ENCODE measurements at places on chromosomes 5 and 9. TPM values are rescaled to one million over a fixed set of nuclear protein-coding genes. Genes with fewer than 3 reads are reported as not detected.

GRCh38 chr9:91150998-91151717, 210.6 kb downstream of the AUH start:
- DNase-seq = peak; percentile 95

- no peak for DNase-seq
Observed at GRCh38 chr9:137126786-137127185, 12.2 kb upstream of the GRIN1 start.

DNA sequence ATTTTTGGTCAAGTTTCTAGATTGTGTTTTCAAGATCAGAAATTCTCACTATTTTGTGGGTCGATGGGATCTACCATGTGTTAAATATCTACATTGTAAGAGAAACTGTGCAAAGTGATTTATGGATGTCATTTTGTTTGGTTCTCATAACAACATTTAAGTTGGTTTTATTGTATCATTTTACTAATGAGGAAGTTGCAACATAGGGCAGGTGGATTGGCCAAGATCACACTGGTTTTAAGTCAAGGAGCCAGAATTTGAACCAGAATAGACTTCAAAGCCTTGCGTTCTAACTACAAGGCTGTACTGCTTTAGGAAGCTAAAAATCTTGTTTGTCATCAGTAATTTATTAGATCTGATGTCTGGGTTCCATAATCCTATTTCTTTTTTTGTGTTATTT, 23.4 kb downstream of the SH3TC2 start:
- no peak for DNase-seq

DNA sequence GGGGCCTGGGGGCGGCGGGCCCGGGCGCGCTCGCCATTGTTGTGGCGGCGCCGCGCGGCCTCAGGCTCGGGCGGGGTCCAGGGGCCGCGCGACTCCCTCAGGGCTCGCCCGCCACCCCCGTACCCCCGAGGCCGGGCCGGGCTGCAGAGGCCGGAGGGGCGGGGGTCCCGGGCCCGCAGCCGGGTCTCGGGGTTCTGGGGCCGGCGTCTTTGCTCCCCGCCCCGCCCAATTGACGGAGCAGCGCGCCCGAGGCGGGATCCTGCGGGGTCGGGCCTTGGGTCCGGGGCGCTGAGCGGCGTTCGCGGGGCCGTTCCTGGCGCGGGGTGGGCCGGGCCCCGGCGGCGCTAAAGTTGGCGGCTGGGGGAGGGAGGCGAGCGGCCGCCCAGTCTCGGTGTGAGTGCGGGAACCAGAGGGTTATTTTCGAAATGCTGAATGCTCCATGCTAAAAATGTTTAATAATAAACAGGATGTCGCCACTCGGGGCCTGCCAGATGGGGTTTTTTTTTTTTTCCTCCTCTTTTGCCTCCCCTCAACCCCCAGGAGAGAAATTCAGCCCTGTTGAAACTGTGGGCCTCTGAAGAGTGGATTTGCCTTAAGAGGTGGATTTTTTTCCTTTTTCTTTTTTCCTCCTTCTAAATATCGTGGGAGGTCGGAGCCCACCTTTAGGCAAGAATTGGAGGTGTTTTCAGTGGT, 724 bp downstream of the PRRC2B start:
- peak; percentile 25 for DNase-seq

DNA sequence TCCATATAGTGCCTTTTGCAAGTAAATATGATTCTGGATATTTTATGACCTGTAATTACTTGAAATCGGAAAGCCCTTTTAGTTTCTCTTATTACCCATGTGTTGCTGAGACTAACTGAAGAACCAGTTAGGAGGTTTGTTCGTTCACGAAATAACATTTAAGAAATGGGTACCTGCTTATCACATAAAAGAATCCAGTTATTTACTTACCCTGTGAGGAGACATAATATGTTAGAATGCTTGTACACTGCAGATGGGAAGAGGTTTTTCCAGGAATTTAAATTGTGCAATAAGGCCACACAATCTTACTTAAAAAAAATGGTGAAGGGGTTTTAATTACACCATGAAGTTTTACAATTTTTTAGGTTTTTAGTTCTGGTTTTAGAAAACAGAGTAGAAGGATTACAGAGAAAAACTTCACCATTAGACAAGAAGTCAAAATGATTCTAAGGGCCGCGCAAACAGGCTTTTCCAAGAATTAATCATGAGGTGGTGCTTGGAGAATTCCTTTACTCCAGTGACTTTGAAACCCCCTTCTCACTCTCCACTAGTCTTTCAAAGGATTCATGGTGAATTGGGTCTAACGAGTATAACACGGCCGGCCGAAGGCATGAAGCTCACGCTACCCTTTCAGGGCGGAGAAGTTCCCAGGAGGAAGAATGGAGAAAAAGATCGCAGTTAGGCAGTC, 1.1 kb upstream of the PTGER4 start:
- no peak for DNase-seq

- no peak for DNase-seq
Observed at GRCh38 chr5:67059744-67060490, 136.7 kb downstream of the CD180 start.

DNA sequence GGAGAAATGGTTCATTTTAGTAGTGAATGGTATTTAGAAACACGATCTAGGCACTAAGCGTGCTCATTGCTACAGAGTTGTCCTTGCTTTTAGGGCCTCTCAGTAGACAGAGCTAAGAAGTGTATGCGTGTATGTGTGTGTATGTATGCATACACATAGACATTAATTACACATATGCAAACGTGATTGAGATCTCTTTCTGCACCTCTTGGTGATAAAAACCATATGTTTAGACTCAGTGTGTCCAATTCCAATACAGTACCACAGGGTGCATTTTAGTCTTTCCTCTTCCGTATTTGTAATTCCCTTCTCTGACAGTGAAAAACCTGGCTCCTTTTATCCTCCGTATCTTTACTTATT, 13.1 kb downstream of the TRIO start:
- no peak for DNase-seq

DNA sequence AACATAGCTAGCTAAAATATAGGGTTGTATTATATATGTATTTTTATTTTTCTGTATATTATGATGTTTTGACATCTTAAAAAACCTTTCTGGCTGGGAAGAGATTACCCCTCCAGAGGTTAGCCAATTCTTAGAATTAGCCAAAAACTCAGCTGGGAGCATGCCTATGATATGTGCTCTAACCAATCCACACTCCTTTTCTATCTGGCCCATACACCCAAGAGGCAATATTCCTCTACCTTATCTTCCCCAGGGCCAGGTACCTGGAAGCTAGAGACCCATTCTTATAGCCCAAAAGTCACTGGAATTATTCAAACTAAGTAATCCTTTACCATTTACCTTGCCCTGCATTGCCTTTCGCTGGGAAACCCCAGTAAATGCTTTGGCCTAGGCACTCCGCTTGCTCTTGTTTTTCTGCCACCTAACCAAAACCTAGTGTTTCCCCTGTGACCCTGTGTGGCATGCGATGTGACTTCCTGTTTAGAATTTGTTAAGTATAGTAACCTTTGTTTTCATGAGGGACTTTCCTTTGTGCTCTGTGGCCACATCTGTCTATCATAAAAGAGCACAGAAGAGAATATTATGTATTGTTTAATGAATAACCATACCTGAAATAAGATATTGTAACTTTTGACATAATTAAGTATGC, 37.4 kb downstream of the CSNK1G3 start:
- no peak for DNase-seq

- DNase-seq = no peak
Observed at GRCh38 chr5:122202952-122203351, 73.6 kb downstream of the ZNF474 start.

DNA sequence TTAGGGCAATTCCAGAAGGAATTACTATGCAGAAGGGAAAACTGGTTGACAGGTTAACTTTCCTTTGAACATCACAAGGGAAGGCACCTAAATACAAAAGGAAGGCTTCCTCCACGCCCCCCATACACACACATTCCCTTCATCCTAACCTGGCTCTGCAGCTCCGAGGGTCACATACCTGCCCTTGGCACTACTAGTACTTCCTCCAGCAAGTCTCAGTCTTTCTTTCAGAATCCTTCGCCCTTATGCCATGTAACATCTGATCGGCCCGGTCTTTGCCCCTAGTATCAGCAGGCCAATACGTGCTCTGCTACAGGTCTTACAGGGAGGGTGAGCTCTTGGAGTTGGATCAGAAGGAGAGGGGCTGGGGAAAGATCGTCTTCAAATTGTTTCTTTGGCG, 1.6 kb upstream of the MARCHF6 start:
- DNase-seq = no peak

GRCh38 chr5:60977956-60978737, 33.1 kb downstream of the NDUFAF2 start:
- DNase-seq = no peak

- peak; percentile 89 for DNase-seq
Observed at GRCh38 chr9:129509533-129509928, 111.4 kb downstream of the C9orf50 start.

- peak; percentile 4 for DNase-seq
Observed at GRCh38 chr5:142357469-142358090, 32.8 kb upstream of the SPRY4 start.

DNA sequence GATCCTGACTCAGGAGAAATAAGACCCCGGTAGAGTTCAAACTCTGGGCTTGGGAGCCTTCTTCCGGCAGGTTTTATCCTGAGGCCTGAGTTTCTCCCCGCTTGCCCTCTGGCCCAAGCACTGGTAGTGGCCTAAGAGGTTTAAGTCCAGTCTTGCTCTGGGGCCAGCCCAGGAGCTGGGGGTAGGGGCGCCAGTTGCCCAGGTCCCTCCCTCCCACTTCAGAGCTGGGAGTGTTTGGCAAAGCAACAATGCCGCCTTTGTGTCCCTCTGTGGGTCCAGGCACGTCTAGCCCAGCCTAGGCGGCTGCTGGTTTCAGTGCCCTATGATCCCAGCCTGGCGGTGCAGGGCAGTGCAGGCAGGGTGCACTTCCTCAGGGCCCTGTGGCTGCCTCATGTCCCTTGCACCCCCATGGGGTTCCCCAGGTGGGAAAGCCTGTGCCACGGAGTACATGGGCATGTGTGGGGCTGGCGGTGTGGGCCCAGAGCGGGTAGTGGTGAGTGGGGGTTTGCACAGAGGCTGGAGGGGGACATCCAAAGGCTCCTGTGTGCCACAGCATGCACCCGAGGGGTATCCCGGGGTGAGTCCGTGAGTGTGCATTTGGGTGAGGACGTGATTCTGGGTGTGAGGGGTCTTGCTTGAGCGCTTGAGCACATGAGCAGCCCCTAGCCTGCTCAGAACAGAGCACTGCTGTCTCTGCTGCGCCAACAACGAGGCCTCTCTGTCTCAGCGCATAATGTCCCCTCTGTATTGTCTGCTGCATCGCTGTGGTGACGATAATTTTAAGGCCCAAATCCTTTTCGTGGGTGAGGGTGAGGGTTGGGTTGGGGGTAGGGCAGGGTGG, 61.7 kb upstream of the PSD2 start:
- DNase-seq = no peak

DNA sequence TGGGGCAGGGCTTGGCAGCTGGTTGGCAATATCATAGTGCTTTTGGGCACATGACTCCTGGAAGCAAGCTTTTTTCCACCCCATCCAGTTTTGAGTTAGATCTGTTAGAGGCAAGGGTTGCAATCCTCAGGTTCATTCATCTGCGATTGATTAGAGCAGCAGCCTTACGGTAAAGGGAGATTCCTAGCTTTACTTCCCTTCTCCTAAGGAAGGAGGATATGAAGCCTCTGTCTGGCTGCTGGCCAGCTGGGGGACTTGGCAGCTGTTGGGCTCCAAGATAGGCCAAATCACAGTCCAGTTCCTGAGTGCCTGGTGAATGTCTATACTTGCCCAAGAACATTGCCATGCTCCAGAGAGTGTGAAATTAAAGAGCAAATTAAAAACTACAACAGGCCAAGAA, 113.4 kb upstream of the CCNH start:
- DNase-seq = no peak

DNA sequence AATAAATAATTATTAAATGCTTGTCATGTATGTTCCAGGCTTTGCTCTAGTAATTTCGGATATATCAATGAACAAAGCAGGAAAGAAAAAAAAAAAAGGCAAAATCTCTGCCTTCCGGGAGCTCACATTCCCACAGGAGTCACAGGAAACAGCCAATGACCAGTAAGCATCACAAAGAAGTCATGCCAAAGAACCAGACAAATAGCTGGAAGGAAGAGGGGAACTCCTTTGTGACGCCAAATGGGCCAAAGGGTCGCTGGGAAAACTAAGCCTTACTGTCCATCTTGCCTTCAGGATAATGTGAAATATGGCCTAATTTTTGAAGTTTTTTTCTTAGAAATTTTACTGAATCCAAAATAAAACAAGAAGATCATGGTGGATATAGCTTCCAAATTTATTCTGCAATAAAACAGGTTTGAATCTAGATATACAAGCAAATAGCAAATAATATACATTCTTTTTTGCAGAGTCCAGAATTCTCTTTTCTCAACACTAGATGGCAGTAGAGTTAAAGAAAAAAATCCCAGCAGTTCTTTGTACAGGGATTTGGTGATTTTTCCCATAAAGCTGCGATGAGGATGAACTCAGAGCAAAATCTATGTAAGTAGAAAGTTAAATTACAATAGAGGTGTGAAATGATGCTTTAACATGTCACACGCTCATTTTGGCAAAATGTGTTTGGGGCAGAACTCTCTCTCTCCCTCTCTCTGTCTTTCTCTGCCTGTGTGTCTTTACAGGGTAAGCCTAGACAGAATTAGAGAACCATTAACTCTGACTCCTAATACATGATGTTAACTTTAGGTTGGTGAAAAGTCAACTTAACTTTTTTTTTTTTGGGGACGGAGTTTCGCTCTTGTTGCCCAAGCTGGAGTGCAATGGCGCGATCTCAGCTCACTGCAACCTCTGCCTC, 60.0 kb upstream of the TUT7 start:
- peak; percentile 43 for DNase-seq

GRCh38 chr5:88555674-88556073, 287.0 kb upstream of the TMEM161B start:
- DNase-seq = no peak

GRCh38 chr5:133159543-133159942, 107.7 kb downstream of the HSPA4 start:
- DNase-seq = no peak

DNA sequence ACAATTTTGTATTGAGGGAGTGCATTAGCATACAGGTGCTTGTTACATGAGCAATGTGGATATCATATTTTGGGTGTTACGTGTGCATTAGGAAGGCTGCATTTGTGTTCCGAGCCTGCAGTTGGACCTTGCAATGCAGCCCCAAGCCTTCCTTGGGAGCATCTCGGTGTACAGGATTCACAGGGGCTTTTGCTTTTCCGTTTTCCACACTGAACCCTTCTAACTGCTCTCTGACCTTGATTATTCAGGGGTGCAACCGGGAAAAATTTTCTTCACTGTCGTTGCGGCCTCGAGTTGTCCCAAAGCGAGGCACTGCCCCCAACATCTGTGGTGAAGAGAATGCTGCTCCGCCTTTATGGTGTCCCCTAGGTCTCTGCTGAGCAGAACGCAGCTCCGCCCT, 80.1 kb upstream of the PLEKHG4B start:
- no peak for DNase-seq

- no peak for DNase-seq
Observed at GRCh38 chr9:115849679-115850412, 303.7 kb upstream of the PAPPA start.

GRCh38 chr5:172906888-172907287, 52.3 kb upstream of the RPL26L1 start:
- no peak for DNase-seq

- DNase-seq = no peak
Observed at GRCh38 chr9:134413112-134413715, 87.0 kb downstream of the RXRA start.

The PCDHGC4 gene
- total RNA-seq = 0.57 TPM

The RNF183 gene
- not detected for total RNA-seq

The GGTA1 gene
- not detected for total RNA-seq

The S100Z gene
- total RNA-seq = not detected

The PLPPR1 gene
- total RNA-seq = not detected

The TLR4 gene
- 15.8 TPM for total RNA-seq

The NR5A1 gene
- not detected for total RNA-seq

The DNAJC18 gene
- 14.3 TPM for total RNA-seq

The ANKRD31 gene
- total RNA-seq = not detected

The PTGR1 gene
- total RNA-seq = 52.6 TPM

The FCN1 gene
- total RNA-seq = not detected
